ENCODE measurements at places on chromosomes 4 and X.

DNA sequence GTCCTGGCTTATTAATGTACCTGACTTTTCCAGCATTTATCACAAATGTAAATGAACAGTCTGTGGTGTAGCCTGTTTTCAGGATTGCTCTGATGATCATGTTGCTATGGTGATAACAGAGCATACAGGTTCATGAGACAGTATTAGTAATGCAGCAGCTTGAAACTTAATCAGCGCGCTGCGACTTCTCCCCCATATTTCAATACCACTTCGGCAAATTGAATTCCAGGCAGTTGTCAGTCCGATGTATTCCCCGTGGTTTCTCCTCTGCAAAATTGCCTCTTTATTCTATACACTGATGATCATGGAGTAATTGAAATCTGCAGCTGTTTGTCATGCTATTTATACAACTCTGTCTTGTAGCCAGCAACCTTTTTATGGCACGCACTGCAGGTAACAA lies 239.3 kb downstream of the C4orf33 start:
- DNase-seq = no peak

DNA sequence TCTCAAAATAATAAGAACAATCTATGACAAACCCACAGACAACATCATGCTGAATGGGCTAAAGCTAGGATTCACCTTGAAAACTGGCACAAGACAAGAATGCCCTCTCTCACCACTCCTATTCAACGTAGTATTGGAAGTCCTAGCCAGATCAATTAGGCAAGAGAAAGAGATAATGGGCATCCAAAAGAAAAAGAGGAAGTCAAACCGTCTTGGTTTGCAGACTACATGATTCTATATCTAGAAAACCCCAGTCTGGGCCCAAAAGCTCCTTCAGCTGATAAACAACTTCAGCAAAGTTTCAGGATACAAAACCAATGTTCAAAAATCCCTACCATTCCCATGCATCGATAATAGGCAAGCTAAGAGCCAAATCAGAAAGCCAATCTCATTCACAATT lies 59.0 kb downstream of the CHM start:
- DNase-seq = no peak

GRCh38 chr4:155578726-155579370 lies 87.8 kb upstream of the GUCY1A1 start:
- DNase-seq = no peak

- DNase-seq = no peak
These were observed 15.5 kb downstream of the CLDN22 start for GRCh38 chr4:183304538-183304937.

DNA sequence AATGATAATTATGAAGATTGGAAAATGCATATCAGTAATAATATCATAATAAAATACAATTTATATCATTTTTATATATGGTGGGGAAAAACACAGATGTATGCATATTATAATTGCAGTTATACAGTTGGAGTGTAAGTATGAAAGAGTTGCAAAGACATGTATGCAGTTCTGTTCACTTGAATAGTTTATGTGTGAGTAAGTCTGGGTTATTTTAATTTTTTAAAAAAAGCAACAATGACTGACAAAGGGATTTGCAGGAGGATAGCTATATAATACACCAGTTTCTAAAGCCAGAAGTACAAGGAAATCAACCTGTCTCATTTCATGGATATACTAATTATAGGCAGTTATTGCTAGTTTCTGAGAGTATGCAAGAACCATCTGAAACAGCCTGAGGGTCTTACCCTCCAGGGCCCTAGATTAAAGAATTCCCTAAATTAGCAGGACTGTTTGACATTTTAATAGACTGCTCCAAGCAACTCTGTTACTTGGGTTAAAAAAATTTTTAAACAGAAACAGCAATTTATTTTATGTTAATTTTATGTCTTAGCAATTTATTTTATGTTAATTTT lies 40.2 kb downstream of the FAM114A1 start:
- DNase-seq = no peak

DNA sequence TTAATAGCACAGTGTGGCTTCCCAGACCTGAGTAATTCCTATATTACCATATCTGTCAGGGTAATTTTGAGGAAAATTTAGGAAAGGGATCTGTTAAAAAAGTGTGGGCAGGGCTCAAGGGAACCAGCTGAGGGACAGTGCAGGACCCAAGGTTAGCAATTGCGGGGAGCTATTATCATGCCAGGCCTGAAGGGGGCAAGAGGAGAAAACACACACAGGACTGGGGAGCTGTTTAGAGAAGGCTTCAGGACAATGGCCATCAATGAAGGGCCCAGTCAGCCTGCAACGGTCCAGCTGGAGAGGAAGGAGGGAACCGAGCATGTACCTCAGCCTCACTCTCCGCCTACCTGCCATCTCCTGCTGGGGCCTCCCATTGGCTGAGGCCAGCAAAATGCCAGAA lies 19.0 kb upstream of the NHS start:
- no peak for DNase-seq

DNA sequence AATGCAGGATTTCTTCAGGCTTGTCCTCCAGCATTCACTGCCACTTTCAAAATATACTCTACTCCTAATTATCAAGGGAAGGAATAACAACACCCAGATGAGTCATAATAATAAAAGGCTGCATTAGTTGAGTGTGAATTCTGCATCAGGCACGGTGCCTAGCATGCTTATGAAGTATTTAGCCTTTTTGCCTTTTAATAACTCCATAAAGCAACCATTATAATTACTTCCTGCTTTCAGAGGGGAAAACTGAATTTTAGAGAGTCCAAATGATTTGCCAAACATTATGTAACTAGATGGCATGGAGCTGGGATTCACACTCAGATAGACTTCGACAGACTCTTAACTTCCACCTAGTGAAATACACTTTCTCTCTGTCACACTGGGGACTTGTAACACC lies 2365.5 kb downstream of the PCDH7 start:
- no peak for DNase-seq

Measured in H54 (cell line).